Renal pelvis (tissue), 12 donors: ENCODE measurements at places on chromosomes 11 and 22. TPM values are rescaled to one million over a fixed set of nuclear protein-coding genes. Genes with fewer than 3 reads are reported as not detected.

DNA sequence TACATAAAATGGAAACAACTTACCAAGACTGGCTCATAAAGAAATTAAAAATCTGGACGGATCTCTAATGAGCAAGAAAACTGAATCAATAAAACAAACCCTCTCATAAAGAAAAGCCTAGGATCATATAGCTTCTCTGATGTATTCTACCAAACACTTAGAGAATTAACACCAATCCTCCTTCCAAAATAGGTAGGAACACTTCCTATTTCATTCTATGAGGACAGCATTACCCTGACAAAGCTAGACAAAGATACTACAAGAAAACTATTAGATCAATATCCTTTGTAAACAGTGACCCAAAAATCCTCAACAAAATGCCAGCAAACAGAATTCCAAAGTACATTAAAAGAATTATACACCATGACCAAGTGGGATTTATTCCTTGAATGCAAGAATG, 52.9 kb upstream of the CLTCL1 start:
- DNase-seq, result no peak

DNA sequence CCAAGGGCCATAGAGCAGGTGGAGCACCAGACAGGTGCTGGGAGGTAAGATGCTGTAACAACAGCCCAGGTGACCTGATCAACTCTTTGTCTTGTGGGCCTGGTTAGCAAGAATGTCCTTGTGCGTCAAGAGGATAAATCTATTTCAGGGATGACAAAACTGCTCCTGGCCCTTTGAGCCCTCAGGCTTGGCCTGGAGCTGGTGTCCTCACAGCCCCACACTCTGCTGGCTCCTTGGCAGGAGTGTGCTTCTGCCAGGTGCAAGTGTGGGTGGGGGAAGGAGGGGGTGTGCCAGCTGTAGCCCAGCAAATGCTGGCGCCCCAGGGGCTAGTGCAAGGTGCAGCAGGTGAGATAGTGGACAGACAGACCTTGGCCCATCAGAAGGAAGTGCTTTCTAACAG, 19.5 kb downstream of the AMPD3 start:
- no peak for DNase-seq

GRCh38 chr11:112806256-112806655, 155.0 kb upstream of the NCAM1 start:
- no peak for DNase-seq

DNA sequence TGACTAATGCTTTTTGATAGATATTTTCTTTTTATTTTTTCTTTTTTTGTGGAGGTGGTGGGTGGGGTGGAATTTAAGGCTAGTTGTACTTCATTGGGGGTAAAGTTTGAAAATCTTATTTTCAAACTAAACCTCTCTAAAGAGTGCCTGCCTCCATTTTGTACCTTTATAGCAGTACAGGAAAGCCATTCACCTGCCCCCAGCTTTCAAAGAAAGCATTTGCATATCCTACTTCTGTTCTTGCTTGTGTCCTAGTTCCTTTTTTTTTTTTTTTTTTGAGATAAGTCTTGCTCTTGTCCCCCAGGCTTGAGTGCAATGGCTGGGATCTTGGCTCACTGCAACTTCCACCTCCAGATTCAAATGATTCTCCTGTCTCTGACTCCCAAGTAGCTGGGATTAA, 766.2 kb upstream of the LRRC4C start:
- no peak for DNase-seq

DNA sequence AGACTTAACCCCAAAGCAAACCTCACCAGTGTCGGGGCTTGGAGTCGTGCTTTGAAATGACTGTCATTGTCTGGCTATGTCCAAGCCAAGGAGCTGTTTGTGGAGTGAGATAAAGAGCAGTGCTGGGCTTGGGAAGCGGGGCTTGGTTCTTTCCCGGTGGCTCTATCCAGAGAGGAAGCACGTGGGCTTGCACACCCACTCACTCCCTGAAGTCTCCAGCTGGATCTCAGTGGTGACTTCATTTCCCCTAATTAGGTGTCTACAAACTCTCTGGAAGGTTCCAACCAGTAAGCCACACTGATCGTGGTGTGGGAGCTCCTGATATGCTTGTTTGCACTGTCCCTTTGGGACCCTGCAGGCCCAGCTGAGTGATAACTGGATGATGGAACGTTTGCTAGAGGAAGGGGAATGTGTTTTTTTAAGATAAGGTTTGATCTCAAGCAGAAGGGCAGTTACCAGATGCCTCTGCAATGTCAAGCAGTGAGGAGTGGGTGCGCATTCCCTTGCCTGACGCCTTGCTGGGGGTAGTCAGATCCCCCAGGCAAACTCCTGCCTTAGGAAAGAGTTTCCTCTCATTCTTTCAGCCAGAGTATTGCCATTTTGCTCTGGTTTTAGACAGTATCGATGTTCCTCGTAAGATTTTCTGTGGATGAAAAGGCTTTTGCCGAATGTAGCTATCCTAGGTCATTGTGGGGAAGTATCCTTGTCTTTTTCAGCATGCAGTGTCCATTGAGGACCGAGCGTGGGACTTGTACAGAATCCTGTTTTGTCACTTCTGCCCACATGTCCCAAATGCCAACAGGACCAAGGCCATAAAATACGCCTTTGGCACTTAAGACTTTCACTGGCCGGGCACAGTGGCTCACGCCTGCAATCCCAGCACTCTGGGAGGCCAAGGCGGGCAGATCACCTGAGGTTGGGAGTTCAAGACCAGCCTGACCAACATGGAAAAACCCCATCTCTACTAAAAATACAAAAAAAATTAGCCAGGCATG, 90.9 kb downstream of the MICAL2 start:
- no peak for DNase-seq

DNA sequence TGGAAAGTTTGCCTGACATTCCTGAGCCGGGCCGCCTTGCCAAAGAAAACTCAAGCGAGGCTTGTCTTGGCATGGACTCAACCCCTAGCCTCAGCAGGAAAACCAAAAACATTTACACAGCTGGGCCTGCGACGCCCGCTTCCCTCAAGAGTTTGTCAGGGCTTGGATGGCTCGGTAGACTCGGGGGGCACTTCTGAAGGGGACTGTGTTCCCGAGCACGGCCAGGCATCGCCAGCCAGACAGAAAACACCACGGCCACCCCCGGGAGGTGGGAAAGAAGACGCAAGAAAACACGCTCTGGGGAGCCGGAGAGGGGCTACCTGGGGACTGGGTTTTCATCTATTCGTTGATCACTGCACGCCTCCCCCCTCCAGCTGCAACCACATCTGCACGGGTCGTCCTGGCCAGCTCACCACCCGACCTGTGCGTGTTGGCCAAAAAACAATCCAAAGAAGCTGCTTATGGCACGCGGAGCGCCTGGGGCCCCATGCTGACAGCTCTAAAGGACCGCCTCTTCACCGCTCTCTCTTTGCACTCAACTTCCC, 380.7 kb downstream of the MN1 start:
- peak; percentile 85 for DNase-seq

DNA sequence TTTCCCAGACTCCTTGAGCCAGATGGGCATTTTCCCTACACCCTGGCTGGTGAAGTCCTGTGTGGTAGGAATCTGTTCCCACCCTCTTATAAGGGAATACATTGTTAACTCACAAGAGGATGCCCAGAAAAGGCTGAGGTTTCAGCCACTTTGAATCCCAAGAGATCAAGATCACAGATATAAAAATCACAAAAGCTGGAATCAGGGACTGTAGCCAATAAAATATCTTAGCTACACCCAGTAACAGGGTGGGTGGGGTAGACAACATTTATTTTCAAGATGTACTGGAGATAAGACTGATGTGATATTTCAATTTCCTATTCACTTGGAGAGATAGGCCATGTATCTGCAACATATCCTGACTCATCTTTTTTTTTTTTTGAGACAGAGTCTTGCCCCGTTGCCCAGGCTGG, 50.3 kb downstream of the COPB1 start:
- no peak for DNase-seq

- no peak for DNase-seq
These were observed 39.9 kb downstream of the KCNC1 start for GRCh38 chr11:17774232-17775034.

- no peak for DNase-seq
These were observed 23.3 kb downstream of the MICAL2 start for GRCh38 chr11:12133547-12134235.

DNA sequence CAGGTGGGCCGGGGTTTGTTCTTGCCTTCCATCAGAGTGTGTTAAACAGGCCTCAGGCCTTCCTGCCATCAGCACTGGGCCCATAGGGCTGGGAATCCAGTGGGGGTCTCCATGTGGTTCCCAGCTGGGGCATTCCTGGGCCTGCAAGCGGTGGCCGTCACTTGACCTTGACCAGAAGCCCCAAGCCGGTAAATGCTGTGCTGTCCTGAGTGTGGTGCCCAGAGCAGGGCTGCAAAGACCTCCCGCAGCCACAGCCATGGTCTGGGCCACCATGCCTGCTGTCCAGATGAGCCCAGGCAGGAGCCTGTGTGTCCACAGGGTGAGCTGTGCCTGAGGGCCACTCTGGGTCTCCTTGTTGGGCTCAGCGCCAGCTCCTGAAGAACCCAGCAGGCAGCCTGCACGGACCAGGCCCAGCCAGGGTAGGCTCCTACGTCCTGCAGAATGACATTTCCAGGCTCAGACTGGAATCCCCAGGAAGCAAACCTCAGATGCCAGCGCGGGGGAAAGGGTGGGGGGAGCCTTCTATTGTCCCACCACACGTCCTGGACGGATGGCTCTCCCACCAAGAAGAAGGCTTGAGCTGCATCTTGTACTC, 117.3 kb downstream of the KCNQ1OT1 start:
- no peak for DNase-seq

DNA sequence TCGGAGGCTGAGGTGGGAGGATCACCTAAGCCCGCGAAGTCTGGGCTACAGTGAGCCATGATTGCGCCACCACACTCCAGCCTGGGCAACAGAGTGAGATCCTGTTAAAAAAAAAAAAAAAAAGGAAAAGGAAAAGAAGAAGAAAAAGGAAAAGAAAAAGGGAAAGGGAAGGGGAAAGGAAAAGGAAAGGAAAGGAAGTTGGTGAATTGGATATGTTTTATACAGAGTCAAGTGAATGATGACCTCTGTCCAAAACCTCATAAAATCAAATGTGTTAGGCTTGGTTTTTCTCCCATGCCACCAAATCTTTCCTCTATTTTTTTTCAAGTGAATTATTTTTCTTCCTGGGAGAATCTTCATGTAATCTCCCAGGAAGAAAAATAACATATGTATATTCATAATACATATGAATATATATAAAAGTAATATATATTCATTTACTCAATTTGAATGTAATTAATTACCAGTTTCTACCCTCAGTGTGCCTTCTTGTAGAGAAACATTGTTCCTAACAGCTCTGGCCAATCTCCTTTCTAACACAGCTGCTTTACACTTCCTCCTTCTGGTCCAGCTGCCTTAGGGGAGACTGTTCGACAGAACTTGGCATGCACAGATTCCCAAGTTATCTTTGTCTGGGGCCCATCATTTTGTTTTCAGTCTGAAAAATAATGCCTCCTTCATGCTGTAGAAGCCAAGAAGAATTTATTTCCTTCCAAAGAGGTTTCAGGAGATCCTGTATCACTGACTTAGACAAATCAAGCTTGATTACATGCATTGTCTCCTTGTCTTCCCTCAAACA, 111.9 kb downstream of the CCDC34 start:
- DNase-seq, result no peak

- DNase-seq, result no peak
These were observed 76.9 kb downstream of the PIWIL3 start for GRCh38 chr22:24697621-24698082.

DNA sequence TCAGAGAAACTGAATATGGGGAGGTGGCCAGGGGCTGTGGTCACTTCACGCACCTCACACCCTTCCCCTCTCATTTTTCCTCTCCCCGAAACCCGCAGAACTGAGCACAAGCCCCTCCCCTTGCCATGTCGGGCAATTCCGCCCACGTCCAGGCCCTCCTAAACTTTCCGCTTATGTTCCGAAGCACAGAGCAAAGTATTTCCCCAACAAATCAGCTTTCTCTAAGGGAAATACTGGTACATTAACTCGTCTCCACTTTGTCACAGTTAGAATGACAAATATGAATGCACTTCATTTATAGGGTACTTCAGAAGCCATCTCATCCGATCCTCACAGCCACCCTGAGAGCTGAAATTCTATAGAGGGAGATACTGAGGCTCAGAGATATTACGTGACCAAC, 94.7 kb upstream of the TMEM45B start:
- DNase-seq, result no peak

DNA sequence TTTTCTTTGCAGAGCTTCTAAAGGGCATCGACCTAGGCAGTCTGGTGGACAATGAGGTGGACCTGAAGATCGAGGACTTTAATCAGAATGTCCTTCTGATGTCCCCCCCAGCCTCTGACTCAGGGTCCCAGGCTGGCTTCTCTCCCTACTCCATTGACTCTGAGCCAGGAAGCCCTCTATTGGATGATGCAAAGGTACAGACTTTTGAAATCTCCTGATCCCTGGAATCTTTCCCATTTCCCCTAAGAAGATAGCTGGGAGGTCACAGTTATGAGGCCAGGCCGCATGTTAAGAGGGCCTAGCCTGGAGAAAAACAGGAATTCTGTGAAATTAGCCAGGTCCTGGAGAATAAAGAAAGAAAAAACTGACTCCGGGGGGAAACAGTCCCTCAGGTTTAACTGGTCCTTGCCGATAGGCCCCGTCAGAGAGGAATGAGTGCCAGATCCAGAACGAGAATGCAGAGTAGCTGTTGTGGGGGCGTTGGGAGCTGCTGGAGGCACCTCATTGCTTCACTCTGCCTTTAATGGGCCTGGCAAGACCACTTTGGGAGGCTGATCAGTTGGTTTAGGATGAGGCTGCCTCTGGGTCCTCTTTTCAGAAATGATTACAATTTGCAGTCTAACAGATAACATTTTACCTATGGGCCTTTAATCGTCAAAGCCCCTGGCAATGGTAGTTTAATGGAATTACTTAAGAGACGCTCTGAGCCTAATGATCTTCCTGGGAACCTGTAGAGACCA, 39.2 kb downstream of the SHISA8 start:
- DNase-seq, result no peak

DNA sequence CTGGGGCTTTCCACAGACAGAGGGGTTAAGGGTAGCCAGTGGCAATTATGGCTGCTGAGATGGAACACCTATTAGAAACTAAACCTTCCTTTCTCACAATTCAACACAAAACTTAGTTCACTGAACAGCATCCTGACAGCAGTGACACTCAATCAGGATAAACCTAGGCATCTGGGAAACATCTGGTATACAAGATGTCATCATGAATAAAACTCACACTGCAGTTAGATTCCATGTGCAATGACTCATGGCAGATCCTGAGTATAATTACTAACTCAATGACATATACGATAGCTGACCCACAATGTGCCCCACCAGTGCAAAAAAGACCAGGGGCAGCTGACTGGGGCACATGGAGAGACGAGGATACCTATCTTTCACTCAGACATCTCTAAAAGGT, 17.7 kb downstream of the RBFOX2 start:
- no peak for DNase-seq

GRCh38 chr11:129375751-129376657, at the start of gene BARX2:
Gene BARX2, plus strand, starts transcription at chr11:129375848. Its CDS starts 188 bp downstream, at chr11:129376036.
- peak; percentile 77 for DNase-seq

GRCh38 chr11:86588566-86589090, 83.8 kb downstream of the ME3 start:
- no peak for DNase-seq

GRCh38 chr11:65791719-65792213, 4.9 kb downstream of the OVOL1 start:
- DNase-seq, result no peak

GRCh38 chr11:24240496-24241175, 256.2 kb upstream of the LUZP2 start:
- DNase-seq, result no peak

PKP3 gene
- 6.5 TPM for polyA plus RNA-seq

IGLL5 gene
- 0.48 TPM for polyA plus RNA-seq

RAG2 gene
- 0.94 TPM for polyA plus RNA-seq

OR5P2 gene
- polyA plus RNA-seq, result not detected

KCNJ5 gene
- 4.0 TPM for polyA plus RNA-seq

RTN4RL2 gene
- polyA plus RNA-seq, result 2.8 TPM
